ENCODE measurements at places on chromosomes 4 and X.
A peak's percentile ranks its signal among the peaks of the same experiment; 100 is the strongest.

GRCh38 chr4:143380629-143381028 is 44.0 kb downstream of the GAB1 start:
- DNase-seq, result no peak

- DNase-seq, result no peak
Observed at GRCh38 chrX:40371376-40371775, 209.4 kb upstream of the ATP6AP2 start.

DNA sequence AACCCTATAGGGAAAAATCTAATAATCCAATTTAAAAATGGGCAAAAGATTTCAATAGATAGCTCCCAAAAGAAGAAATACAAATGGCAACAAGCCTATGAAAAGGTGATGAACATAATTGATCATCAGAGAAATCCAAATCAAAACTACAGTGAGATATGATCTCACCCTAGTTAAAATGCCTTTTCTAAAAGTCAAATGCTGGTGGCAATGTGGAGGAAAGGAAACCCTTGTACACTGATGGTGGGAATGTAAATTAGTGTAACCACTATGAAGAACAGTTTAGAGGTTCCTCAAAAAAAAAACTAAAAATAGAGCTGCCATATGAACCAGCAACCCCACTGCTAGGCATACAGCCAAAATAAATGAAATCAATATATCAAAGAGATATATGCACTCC is 44.5 kb downstream of the STPG2 start:
- no peak for DNase-seq

DNA sequence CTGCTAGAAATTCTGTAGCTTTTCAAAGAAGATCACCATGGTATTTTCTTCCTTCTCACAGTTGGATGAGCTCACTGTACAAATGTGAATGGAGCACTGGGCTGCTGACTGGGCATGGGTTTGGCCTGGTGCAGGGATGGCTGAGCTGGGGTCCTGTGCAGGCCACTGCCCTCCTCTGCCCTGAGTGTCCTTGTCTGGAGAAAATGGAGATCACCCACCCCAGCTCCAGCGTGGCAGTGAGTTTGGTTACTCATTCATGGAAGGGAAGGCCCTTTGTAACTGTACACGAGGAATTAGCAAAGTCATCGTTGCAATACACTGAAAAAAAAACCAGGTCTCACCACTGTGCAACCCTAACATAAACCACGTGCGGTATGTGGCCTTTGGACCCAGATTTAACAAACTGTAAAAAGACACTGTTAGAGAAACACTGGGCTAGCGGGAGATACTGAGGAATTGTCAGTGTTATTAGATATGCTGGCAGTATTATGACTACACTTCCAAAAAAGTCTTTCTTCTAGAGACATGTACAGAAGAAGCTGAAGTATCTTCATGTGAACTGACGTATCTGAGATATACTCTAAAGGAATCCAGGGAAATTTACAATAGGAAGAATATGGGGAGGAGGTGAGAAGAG is 16.1 kb upstream of the TBC1D14 start:
- peak; percentile 97 for DNase-seq

- DNase-seq, result no peak
Observed at GRCh38 chr4:149765630-149766029, 50.0 kb downstream of the IQCM start.

All from large intestine (tissue), 12 donors.